Cortex of kidney (tissue), 1 donor: ENCODE measurements at places on chromosomes 4 and X.

- no peak for DNase-seq
Measured at GRCh38 chrX:37627602-37628001, 56.1 kb downstream of the LANCL3 start.

DNA sequence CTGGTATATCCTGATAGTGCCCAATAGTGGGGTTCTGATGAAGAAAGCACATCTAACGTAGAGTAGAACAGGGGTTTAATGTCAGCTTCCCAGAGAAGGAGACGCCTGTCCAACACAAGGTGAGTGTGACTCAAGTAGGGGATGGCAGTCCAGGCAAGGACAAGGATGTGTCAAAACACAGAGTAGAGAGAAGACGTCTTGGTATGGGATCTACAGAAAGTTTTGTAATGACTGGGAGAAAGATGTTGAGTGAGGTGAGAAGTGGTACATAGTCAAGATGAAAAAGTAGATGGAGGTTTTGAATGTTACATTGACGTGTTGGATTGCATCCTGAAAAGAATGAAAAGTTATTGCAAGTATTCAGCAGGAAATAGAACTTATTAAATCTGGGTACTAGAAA is 124.4 kb downstream of the TMA16 start:
- no peak for DNase-seq

DNA sequence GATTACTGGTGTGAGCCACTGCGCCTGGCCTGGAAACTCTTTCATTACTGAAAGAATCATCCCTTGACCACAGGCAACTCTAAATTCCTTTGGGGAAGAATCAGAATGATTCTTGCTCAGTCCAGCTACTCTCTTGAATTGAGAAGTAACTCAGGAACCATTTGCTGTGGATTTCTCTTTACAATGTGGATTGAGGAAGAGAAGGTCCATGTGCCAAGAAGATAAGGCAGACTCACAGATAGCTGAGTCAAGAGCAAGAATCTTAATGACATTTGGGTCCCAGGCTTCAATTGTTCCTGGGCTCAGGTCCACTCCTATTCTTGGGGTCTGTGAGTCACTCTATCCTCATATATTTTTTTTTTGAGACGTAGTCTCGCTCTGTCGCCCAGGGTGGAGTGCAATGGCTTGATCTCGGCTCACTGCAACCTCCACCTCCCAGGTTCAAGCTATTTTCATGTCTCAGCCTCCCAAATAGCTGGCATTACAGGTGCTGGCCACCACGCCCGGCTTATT is 6.2 kb upstream of the MGARP start:
- DNase-seq, result no peak

DNA sequence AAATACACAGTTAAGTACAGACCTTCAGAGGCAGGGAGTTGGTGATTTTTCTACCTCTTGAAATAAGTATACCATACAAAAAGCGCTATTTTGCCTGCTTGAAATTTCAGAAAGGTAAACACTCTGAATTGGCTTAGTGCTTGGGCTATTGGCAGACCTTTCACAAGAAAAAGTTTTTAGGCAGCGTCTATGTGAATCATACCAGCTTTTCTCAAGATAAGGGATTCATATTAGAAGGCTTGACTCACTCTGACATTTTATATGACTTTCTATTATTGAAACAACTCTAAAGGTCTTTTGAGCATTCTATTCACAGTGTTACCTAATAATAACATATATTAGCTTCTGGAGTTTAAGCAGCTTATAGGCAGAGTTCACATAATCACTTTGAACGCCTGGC is 286.4 kb upstream of the FAT1 start:
- no peak for DNase-seq

GRCh38 chr4:126958482-126958881 is 674.3 kb upstream of the INTU start:
- no peak for DNase-seq

GRCh38 chr4:69816236-69816635 is 43.7 kb downstream of the SULT1E1 start:
- no peak for DNase-seq

GRCh38 chr4:6471307-6472007 is 957 bp downstream of the PPP2R2C start:
- no peak for DNase-seq
